ENCODE measurements at places on chromosomes 11 and 22.

GRCh38 chr11:67071420-67072284 lies 15.0 kb downstream of the RHOD start:
- peak; percentile 54 for DNase-seq

- DNase-seq = peak; percentile 96
Measured at GRCh38 chr22:45688600-45689080, 17.0 kb downstream of the ATXN10 start.

DNA sequence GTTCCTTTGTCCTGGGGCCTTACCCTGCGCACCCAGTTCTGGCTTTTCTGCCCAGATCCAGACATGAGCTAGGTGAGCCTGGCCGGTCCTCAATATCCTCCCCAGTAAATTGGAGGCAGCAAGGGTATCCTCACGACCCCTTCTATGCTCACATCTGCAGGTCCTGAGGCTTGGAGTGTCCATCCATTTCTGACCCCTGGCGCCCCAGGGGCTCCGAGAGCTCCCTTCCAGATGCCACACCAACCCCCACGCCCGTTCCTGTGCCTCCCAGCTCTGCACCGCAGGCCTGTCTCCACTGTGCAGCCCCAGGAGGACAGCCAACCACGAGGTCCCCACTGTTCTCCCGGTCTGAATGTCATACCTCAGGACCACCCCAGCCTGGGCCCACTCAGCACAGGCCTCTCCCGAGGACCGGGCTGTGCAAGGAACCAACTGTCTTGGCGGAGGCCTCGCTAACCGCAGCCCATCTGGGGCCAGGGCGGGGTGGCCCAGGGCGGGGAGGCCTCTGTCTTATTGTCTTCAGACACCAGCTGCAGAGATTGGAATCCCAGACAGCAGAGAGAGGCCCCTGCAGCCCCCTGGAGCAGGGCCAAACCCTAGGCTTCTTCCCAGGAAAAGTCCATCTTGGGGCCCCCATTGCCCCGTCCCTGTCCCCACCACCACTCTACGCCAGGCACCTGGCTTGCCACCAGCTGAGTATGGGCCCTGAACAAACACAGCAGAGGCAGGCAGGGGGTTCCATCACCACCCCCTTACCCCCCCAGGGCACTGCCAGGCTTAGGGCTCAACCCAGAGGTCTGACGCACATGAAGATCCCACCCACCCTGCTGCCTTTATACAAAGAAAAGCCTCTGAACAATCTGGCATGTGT lies 39.3 kb downstream of the ALX4 start:
- peak; percentile 65 for DNase-seq

- peak; percentile 73 for DNase-seq
Measured at GRCh38 chr22:42179616-42180015, 49.0 kb upstream of the CYP2D6 start.

DNA sequence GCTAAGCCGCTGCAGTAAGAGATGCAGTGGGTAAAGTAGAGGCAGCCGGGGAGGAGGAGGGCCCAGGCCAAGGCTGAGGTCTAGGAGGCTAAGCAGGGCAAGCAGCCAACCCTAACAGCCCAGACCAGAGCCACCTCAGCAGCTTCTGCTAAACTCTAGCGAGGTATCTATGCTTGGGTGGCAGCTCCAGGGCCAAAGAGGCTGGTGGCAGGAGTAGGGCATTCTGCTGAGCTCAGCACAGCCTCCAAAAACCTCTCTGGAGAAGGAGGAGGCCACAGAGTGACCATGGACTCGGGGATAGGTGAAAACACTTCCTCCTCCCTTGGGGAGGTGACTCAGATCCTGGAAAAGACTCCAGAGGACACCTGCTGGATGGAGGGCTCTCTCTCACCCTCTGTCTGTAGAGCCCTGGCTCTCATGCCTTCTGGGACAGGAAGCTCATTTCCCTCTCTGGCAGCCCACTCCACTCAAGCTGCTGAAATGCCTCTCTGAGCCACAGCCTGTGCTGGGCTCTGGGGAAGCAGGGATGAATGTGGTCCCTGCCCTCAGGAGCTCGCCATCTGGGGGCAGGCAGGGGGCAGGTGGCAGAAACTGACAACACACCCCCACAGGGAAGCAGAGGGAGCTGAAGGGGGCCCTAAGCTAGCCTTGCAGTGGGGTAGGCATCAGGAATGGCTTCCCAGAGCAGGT lies 16.5 kb upstream of the TPBGL start:
- DNase-seq = no peak

DNA sequence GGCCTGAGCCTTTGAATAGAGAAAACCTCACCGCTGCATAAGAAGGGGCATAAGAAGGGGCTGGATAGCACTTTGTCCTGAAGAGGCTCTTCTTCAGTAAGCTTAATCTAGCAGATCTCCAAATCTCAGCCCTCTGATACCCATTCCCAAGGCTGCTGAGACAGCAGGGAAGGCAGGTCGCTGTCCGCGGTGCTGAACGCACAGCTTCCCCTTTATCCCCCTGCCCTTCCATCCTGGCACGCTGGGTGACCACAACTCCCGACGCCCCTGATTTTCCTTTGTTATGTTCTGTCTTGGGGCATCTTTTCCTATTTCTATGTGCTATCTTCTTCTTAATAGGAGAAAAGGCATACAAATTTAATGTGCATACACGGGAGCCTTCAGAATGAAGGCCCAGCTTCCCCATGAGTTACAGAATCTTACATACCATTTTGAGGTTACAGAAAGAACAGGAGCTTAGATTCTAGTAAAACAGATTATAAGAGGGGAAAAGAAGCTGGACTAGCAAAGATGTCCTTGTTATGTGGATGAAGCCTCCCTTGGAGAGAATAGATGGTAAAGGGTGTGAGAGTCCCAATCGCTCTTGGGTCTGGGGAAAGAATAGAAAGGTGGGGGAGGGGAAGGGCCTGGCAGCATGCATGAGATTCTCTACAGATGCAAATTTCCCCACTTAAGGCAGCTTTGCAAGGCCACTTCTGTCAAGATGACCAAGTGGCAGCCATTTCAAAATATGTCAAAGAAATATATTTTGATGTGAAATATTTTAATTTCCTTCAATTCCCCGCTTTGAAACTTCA lies 5.7 kb upstream of the SULT4A1 start:
- peak; percentile 45 for DNase-seq

- DNase-seq = no peak
Measured at GRCh38 chr11:87015645-87016044, 22.1 kb upstream of the TMEM135 start.

- no peak for DNase-seq
Measured at GRCh38 chr11:122423886-122424285, 231.6 kb upstream of the UBASH3B start.

GRCh38 chr11:20363149-20363499 lies 390 bp upstream of the HTATIP2 start:
- no peak for DNase-seq

GRCh38 chr11:46246521-46246920 lies 30.9 kb upstream of the CREB3L1 start:
- peak; percentile 10 for DNase-seq

All from iris pigment epithelial cell (primary cell).